ENCODE measurements at places on chromosomes 2 and 18.

GRCh38 chr18:76460482-76460881 is 34.6 kb downstream of the ZNF516 start:
- DNase-seq: no peak

DNA sequence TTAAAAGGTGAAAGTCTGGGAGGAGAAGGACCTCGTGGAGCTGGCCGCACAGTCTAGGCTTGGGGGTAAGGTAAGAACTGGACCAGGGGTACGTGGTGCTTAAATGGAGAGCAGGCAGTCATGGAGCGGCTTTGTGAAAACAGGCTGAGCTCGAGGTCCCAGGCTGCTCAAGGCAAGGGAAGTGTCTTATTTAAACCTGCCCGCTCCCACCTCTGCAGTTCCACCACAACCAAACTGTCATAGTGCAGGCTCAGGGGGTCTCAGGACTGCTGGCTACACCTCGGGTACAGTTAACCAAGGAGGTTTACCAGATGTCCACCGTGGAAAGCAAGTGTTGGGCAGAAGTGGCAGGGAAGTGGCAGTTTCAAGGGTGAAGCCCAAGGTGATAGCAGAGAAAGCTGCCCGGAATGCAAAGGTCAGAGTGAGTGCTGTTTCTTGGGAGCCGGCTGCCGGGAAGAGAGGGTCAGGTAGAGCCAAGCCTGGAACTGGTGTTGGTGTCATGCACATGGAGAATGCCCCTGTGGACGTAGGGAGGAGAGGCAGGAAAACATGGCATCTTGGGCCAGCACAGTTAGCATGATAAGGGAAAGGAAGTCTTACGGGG is 203.3 kb downstream of the GBX2 start:
- no peak for DNase-seq

DNA sequence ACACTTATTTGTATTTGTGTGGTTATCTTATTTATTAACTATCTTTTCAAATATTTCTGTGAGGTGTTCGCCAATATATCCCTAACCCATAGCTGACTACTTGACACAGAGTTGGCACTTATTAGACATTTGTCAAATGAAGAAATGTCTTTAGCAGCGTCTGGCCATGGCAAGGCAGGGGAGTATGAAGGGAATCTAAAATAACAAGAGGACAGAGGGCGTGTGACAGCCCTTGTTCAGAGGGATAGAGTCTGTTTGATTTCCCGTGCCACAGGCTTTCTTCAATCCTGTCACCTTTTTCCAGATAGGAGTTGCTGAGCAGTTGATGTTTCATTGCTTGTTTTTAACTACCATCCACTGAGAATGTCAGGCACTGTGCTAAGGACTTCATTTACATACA is 53.6 kb upstream of the SLC39A10 start:
- no peak for DNase-seq

DNA sequence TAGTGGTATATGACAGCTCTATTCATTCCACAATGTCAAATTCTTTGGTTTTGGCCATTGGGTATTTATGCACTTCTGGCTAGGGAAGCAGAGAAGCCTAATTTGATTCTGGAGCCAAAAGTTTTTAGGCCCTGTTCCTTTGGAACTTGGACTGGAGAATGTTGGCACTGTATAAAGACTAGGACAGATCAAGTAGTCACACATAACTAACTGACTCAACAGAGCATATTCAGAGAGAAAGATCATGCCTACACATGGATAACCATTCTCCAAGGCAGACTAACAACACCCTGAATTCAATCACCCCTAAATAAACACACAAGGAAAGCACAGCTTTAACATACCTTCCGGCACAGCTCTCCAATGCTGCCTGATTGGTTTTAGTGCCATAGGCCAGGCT is 62.9 kb downstream of the ARHGAP15 start:
- DNase-seq: no peak

GRCh38 chr2:191976436-191976835 is 129.5 kb upstream of the CAVIN2 start:
- no peak for DNase-seq

GRCh38 chr2:57207191-57207590 is 839.4 kb upstream of the VRK2 start:
- DNase-seq: no peak

DNA sequence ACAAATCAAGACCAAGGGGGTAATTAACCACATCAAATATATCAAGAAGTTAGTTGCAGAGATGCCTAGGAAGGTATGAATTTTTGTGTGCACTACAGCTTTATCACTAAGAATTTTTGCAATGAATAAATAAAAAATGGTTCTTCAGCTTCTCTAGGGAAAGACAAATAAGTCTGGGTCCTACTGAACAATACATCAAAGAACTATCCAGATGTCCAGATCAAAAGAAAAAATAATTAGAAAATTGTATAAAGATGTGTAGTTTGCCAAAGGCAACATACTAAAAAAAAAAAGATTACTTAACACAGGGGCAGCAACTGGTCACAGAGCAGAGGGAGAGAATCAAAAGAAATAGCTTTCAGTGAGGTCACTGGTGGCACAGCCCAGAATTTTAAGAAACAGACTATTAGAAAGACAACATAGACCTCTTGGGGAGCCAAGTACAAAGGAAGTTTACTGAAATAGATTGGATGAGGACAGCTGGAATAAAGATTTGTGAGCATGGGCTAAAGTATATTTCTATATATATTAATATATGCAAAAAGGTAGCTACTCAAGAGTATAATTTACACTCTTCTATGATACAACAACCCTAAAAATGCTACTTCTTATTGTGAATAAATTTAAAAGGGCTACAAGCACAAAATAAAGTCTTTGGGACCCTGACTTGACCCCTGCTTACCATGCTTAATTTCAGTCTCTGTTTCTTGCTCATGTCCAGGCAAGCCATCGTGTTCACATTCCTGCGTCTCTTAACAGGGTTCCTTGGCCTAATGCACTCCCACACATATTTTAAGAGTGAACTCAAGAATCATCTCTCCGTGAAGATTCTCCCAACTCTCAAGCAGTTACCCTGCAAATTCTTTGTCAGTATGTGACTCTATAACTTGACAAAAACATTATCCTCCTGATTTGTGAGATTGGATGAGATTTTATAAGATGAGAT is 99.0 kb upstream of the GRB14 start:
- DNase-seq: no peak

DNA sequence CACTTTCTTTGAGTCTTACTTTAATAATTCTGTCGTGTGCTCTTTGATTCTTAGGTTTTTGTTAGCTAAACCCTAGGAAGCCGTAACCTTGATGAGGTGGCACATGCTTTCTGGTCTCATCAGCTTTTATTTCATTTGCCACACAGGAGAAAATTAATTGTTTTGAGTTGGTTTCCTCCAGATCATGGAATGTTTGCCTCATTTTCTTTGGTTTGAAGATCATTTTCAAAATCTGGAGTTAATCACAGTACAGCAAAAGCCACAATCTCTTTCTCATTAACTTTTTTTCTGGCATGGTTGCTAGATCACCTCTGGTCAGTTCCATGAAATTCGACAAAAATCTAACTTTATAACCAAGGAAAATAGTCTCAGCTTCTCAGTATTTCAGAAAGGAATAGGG is 182.9 kb downstream of the MYO1B start:
- no peak for DNase-seq

GRCh38 chr18:31610286-31611205 is 18.9 kb downstream of the TTR start:
- DNase-seq: no peak

GRCh38 chr18:62371436-62371835 is 46.3 kb downstream of the TNFRSF11A start:
- no peak for DNase-seq

- no peak for DNase-seq
Measured at GRCh38 chr2:148027822-148028221, 6.9 kb downstream of the MBD5 start.

GRCh38 chr2:33093283-33093993 is 146.7 kb downstream of the LTBP1 start:
- no peak for DNase-seq

DNA sequence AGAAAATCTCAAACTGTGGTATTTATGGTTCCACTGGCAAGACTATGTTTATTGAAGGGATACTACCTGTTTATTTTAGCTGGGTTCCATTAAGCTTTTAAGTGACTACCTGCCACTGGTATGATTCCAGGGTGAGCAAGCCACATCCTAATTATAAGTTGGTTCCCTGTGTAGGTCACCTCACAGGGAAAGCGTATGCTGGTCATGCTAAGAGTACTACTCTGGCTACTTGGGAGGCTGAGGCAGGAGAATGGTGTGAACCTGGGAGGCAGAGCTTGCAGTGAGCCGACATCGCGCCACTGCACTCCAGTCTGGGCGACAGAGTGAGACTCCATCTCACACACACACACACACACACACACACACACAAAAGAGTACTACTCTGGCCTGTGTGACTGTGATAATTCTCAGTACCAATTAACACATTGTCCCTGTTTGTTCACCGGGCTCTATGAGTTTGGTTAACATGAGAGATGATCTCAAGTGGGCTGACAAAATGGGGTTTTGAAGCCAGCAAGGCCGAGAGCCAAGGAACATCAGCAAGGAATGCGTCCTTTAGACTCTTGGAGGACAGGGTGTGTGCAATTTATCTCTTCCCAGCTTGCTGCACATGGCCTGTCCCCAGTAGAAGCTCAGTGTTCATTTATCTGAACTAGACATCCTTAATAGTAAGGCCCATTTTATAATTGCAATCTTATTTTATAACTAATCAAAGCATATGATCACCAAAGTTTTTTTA is 15.2 kb upstream of the ITSN2 start:
- no peak for DNase-seq

DNA sequence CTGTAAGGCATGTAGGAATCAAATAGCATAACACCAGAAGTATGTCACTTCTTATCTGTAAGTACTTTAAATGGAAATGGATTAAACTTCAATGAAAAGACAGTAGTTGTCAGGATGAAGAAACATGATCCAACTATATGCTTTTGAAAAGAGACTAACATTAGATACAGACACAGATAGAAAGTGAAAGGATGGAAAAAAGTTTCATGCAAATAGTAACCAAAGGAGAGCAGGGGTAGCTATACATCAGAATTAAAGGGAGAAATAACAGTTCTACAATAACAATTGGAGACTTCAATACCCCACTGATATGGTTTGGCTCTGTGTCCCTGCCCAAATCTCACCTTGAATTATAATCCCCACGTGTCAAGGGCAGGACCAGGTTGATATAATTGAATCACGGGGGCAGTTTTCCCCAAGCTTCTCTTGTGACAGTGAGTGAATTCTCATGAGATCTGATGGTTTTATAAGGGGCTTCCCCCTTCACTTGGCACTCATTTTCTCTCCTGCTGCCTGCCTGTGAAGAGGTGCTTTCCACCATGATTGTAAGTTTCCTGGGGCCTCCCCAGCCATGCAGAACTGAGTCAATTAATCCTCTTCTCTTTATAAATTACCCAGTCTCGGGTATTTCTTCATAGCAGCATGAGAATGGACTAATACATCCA is 205.4 kb upstream of the CDH2 start:
- DNase-seq: no peak

GRCh38 chr2:113978524-113979190 is 88.8 kb downstream of the ACTR3 start:
- no peak for DNase-seq

- no peak for DNase-seq
Measured at GRCh38 chr2:236295481-236295880, 31.3 kb upstream of the ASB18 start.

DNA sequence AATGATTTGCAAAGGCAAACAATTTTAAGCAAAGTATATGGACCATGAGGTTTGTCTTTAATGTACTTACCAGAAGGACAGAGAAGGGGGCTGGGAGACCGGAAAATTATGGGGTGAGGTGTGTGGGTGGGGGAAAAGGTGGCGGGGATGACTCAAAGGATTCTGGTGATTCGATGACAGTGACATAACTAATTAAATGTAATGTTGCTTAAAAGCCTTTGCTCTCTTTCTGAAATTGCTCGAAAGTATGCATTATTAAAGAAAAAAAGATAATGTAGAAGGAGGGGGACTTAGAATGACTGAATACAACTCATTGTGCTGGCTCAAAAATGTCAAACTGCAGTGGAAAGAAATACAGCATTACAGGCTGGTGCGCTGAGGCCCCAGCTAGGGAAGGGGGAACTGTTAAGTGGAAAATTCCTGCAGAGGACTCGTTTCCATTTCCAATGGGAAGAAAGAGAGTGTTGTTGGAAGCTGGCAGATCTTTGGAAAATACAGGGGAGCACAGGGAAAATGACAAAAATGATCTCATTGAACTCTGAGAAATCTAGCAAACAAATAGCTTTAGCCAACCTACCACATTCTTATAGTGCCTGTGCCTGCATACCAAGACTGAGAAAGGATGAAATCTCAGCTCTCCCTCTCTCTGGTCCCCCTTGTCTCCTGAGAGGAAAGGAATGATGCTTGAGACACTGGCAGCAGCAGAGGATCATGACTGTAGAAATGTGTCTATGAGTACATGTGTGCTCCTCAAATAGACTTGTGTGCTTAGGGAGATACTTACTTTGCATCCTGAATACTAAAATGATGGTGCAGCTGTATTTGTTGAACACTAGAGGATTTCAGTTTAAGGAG is 632.4 kb downstream of the NYAP2 start:
- DNase-seq: no peak

DNA sequence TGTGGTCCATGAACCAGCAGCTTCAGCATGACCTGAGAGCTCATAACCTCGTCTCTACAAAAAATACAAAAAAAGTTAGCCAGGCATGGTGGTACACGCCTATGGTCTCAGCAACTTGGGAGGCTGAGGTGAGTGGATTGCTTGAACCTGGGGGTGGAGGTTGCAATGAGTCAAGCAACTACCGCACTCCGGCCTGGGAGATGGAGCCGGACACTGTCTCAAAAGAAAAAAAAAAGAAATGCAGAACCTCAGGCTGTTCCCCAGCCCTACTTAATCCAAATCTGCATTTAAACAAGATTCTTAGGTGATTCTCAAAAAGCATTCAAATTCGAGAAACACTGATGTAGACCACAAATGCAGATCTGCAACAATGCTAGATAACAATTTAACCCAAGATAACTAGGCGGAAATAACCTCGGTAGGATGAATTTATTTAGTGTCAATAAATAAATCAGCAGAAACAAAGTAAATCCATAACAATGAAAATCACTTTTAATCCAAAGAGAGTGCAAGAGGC is 203.5 kb downstream of the SP3 start:
- DNase-seq: no peak

GRCh38 chr2:239895669-239896068 is 129.5 kb downstream of the NDUFA10 start:
- DNase-seq: no peak

- DNase-seq: no peak
Measured at GRCh38 chr2:151258121-151258520, 3.5 kb downstream of the RBM43 start.

GRCh38 chr18:13120255-13120654 is 98.3 kb upstream of the LDLRAD4 start:
- DNase-seq: no peak

GRCh38 chr2:202831242-202832220 is 40.0 kb downstream of the ICA1L start:
- DNase-seq: no peak

All from T follicular helper cell (primary cell).